ENCODE measurements at places on chromosomes 5 and 9.

- DNase-seq = no peak
These were observed 86.0 kb upstream of the SH3PXD2B start for GRCh38 chr5:172540099-172540870.

GRCh38 chr9:93280661-93281259 lies 96.8 kb downstream of the WNK2 start:
- no peak for DNase-seq

GRCh38 chr9:89799766-89800165 lies 195.0 kb downstream of the GADD45G start:
- DNase-seq = no peak

- DNase-seq = no peak
These were observed 14.9 kb downstream of the ZNF474 start for GRCh38 chr5:122144236-122144635.

DNA sequence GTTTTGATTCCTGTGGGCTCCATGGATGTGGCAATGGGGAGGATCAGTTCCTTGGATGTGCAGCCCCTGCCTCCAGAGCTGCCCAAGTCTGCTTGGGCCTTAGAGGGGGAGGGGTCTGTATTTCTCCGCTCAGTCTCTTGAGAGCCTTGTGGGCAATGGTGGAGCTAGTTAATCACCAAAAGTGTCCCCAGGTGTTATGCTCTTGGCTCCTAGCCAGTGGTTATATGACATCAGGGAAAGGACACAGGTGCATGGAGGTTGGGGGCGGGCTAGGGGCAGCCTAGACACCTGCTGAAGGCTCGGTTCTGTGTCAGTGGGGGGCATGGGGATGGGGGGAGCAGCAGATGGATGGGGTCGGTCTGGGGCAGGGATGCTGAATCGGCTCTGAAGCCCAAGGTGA lies 12.4 kb upstream of the ARAP3 start:
- DNase-seq = no peak

- DNase-seq = no peak
These were observed 374.8 kb downstream of the NFIB start for GRCh38 chr9:13939134-13939533.

DNA sequence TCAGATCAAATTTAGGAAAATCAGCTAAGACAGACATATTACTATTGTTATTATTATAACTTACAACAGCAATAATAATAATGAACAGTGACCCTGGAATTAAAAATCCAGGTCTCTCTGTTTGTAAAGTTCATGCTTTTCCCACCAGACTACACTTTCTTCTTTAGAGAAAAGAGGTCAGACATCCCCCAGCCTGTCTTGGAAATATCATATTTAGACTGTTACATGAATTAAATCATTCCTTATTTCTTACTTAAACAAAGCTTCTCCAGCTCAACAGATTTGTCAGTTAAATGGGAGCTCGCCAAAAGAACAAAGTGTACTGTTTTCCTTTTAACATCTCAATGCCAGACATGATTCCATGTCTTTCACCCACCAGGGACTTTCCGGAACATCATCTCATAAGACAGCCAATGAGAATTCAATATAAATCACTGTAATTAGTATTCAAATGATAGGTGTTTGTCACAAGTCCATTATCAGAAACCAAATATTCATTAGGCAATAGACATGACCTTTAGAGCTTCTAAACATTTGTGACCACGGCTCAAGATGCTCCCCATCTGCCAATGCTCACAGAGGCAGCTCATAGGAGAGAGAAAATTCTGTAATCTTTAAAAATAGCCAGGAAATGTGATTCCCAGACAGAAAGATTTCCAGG lies 351.9 kb downstream of the ENC1 start:
- DNase-seq = no peak

DNA sequence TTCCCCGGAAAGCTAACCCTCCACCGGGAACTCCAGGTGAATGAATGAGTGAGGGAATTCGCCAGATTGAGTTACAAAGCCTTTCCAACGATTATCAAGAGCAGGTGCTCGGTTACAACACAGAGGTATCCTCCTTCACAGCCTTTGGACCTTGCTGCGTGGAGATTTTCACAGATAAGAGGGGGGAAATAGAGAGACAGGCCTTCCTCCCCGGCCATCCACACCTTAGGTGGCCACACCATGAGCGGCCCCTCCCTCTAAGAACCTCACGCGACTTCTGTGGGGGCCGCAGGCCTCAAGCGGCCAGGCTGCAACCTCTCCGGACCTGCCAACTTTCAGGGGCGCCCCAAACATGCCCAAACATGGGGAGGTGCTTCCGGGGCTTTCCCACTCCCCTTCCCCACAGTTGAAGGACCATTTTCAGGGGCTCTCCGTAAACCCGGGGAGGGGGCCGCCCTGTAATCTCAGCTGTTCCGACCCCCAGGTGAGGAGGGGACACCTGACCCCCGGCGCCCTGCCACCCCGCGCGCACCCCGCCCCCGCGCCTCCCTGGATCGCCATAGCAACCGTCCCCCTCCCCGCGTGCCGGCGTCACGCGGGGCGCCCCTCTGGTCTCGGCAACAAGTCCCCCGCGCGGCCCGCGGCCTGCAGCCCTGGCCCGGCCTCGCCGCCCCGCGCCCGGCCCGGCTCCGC lies 603 bp downstream of the DENND1A start:
- DNase-seq = no peak

DNA sequence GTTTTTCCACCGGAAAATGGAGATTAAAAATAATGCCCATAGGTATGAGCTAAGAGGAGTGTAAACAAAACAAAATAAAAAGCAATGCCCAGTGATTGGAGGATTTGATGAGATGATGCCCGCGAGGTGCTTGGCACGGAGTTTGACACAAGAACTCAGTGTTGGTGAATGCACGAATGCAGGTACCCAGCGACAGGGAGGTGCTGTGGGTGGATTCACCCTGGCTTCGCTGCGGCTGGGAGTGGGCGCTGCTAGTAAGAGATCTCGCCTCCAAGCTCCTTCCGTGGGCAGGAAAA lies 526 bp upstream of the STXBP1 start:
- no peak for DNase-seq

GRCh38 chr9:86660146-86660943 lies 287.0 kb downstream of the GAS1 start:
- DNase-seq = peak; percentile 12

Data from posterior cingulate gyrus (tissue), 11 donors.